ENCODE measurements at places on chromosomes 1 and 21. TPM values are rescaled to one million over a fixed set of nuclear protein-coding genes. Genes with fewer than 3 reads are reported as not detected.

The ZYG11A gene
- 0.48 TPM for total RNA-seq

The HMGCS2 gene
- total RNA-seq: not detected

The ZNF644 gene
- total RNA-seq: 45.5 TPM

The SPAG17 gene
- total RNA-seq: 1.7 TPM
